ENCODE measurements at places on chromosomes 6 and 20. TPM values are rescaled to one million over a fixed set of nuclear protein-coding genes. Genes with fewer than 3 reads are reported as not detected.

Gene ALDH8A1
- not detected for total RNA-seq

Gene VNN1
- not detected for total RNA-seq

Gene TNFRSF21
- total RNA-seq, result 3.6 TPM

Gene SNAP91
- not detected for total RNA-seq

Gene PNPLA1
- not detected for total RNA-seq

All from activated naive CD4-positive, alpha-beta T cell treated with anti-CD3 and anti-CD28 coated beads for 36 hours (primary cell).